ENCODE measurements at places on chromosomes 4 and X.

DNA sequence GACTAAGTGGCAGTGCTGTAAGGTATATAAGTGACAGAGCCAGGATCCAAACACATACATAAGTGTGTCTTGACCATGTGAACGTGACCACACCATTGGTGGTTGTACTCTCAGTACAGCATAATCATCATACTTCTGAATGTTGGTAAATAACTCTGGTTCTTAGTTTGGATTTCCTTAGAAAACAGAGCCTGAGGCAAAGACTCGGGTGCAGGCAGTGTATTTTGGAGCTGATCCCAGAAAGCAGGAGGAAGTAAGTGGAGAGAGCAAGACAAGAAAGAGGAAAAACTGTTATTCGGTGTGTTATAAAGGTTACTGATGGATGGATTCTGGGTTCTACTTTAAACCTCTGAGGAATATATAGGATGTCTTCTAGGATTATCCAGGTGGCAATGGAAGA, 127.9 kb downstream of the SLC39A8 start:
- no peak for DNase-seq

DNA sequence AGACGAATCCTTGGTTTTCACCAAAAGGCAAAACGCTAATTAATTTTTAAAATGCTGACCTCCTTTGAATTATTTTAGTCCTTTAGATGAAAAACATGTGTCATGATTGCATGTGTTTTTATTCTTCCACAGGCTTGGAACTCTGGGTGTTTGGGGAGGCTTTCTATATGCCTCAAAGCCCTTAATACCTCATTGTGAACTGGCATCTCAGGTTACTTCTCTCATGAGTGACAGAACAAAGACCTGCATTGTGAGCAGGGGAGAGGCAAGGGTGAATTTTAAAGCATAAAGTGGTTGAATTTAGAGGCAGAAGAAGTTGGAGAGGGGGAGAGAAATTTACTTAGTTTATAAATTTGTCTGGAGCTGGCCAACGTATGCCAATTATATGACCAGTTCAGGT, 119.5 kb downstream of the ARSF start:
- DNase-seq, result no peak

GRCh38 chr4:155025762-155026457, 182.5 kb upstream of the NPY2R start:
- no peak for DNase-seq

DNA sequence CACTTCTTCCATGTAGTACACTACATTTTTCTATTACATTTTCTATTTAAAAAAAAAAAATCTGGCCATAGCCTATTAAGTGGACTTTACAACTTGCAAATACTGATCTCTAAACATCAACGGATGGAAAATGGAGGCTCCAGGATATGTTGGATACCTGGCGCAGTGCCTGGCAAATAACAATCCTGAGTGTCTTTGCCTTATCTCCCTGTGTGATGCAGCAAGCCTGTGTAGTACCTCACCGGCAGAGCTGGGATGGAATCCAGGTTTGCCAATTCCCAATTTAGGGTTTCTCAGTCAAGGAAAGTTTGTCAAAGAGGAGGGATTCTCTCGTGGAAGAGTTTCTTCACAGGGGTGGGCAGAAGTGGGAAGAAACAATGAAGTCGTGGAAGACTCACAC, 93.2 kb downstream of the KDR start:
- no peak for DNase-seq

GRCh38 chr4:78032446-78032845, 24.7 kb upstream of the FRAS1 start:
- DNase-seq, result no peak

- no peak for DNase-seq
These were observed 14.4 kb upstream of the ASMTL start for GRCh38 chrX:1466971-1467561.

DNA sequence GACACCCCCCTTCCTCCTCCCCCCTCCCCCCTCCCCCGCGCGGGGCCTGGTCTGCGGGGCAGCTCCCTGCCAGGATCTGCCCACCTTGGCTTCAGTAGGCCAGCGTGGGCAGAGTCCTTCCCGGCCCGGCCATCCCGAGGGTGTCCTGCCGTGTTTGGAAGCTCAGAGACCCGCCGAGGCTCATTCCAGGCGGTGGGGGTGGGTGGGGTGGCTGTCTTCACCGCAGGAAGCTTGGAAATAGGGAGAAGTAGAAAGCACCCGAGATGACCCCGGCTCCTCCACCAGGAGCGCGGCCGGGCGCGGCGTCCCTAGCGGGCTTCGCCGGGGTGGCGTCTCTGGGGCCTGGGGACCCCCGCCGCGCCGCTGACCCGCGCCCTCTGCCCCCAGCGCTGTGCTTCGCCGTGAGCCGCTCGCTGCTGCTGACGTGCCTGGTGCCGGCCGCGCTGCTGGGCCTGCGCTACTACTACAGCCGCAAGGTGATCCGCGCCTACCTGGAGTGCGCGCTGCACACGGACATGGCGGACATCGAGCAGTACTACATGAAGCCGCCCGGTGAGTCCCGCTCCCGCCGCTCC, 1.6 kb downstream of the NAT8L start:
- DNase-seq, result no peak

- no peak for DNase-seq
These were observed 1950.9 kb downstream of the ARAP2 start for GRCh38 chr4:34293459-34293858.

GRCh38 chr4:181488926-181489325, 754.3 kb upstream of the TENM3 start:
- no peak for DNase-seq

GRCh38 chrX:2404776-2405175, 96.0 kb downstream of the DHRSX start:
- no peak for DNase-seq

DNA sequence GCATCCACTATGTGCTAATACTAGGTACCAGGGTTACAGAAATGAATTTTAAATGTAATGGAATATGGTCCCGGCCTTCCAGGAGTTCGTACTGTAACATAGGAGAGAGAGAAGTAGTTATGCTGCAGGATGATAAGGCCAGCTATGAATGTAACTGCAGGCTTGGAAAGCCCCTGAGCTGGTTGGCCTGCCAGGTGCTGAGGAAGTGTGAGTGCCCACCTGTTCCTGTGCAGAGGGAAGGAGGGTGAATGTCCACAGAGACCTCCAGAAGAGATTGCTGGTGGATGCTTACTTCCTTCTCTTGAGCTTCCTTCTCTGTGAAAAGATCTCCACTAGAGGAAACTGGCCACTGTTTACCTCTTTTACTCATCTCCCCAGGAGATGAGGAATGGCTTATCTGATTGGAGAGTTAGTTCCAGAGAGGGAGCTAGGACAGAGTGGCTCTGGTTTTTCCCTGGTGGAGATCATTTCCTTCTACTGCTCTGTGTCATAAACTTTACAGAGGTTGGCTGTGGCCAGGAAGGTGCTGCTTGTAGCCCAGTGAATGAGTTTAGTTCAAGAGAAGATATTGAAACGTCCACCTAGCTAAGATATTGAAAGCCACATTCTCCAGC, 114.0 kb upstream of the LNX1 start:
- DNase-seq, result no peak

- DNase-seq, result no peak
These were observed 42.8 kb downstream of the HTT-AS start for GRCh38 chr4:3031357-3032082.

- DNase-seq, result no peak
These were observed 10.1 kb downstream of the NKX1-1 start for GRCh38 chr4:1395941-1396805.

DNA sequence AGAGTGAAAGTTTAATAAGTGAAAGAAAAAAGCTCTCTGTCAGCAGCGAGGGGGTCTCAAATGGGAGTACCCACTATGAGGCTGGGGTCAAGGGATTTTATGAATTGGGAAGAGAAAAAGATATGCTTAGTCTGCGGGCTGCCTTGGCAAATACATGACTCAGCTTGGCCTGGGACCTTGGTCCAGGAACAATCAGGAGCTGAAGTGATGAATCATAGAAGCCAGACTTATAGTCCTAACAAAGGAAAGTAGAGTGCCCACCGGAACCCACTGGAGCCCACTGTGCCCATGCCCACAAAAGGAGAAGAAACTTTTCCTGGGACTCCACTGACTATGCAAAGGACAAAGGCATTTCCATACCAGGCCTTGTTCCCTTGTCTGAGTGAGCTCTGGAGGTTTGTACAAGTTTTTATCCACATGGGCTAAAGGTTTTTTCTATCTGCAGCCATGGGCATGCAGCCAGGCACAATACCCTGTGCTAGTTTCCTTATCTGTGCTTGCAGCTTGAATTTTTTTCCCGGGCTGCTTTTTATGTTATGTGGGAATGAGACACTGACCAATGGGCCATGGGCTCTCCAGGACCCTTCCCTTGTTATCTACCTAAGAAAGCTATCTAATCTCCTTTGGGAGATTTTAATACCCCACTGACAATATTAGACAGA, 201.7 kb downstream of the FAM133A start:
- no peak for DNase-seq

DNA sequence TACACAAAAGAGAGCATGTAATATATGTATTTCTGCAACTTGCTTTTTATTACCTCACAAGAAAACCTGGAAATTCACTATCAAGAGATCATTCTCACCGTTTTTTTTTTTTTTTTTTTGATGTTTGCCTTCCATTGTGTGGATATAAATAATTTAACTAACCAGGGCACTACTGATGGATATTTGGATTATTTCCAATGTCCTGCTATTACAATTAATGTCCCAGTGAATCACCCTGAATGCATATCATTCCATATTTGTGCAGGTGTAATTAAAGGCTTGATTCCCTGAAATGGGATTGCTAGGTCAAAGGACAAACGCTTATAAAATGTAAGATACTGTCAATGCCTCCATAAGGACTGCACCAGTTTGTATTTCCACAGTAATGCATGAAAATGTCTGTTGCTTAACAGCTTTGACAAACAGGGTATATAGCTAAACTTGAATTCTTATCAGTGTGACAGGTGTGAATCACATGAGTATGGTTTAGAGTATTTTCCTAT, 87.8 kb downstream of the NCAPG start:
- no peak for DNase-seq

DNA sequence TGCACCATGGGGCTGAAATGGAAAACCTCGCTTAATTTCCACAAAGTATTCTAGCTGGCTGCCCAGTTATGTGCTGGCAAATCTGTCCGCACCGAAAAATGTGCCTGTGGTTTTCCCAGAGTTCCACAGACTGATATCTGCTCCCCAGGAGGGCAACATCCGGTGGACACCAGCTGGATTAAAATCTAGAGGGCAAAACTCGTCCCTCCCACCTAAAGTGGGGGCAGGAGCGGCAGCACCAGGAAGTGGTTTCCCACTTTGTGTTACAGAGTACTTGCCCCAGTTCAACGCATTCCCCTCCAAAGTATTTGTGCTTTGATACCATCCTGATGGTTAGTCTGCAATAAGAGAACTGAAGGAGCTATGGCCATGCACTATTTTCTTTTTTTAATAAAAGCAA, 187.6 kb downstream of the TSPAN5 start:
- no peak for DNase-seq

- no peak for DNase-seq
These were observed 28.2 kb downstream of the WDFY3 start for GRCh38 chr4:84938316-84938715.

DNA sequence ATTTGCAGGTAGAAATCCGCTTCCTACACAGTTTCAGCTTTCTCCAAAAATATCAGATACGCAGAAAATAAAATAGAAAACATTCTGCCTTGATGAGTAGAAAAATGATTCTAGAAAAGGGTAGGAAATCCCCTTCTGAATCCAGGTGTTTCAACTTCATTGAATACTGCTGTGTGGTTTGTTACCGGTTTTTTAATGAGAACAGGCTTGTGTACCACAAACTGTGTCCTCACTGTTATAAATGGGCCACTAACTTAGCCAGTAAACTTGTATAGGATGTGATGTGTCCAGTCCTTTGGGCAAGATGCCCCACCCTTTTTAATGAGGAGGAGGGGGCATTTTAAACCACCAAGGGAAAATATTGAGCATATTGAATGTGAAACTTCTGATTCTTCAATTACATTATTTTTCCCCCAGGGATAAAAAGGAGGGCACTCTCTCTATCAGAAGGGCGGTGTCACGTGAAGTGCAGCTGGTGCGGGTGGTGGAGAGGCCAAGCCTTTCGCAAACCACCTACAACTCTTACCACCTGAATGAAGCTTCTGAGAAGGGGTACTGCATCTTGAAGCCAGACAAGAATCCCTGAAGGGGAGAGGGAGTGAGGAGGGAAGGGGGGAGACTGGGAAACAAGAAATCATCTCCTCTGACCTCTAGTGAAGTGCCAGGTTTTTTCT, 4.5 kb downstream of the CXXC4 start:
- no peak for DNase-seq

- no peak for DNase-seq
These were observed 34.4 kb downstream of the MGARP start for GRCh38 chr4:139245590-139245989.

DNA sequence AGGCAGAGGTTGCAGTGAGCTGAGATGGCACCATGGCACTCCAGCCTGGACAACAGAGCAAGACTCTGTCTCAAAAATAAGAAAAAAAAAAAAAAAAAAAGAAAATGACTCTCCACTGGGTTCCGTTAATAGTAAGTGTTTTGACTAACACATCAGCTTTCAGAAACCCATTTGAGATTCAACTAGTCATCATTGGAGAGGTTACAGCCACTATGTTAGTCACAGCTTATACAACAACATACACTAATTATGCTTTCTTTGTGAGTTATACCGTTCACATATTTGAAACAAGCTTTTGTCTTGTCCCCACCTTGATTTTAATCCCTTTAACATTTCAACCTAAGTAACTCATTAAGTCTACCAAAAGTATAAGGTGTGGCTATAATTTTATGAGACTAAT, 48.2 kb downstream of the HADH start:
- DNase-seq, result no peak

- no peak for DNase-seq
These were observed 322.2 kb downstream of the GPAT3 start for GRCh38 chr4:83858131-83858530.

DNA sequence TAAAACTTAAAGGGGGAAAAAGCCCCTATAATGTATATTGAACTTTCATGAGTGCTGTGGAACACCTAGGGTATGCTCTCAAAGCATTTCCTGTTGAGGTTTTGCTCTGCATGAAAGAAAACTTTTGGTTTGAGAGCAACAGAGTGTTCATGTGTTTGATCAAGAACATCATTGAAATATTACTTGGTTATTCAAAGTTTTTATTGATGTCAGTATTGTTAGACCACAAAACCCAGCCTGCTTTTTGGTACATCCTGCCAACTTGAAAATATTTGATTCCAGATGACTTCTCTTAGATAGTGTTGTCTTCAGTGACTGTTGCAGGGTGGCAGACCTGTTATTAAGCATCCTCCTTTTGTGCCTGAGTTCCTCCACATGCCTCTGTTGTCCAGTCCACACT, 68.0 kb downstream of the N4BP2 start:
- no peak for DNase-seq

- peak; percentile 13 for DNase-seq
These were observed 16.7 kb downstream of the GAB3 start for GRCh38 chrX:154734061-154734781.

DNA sequence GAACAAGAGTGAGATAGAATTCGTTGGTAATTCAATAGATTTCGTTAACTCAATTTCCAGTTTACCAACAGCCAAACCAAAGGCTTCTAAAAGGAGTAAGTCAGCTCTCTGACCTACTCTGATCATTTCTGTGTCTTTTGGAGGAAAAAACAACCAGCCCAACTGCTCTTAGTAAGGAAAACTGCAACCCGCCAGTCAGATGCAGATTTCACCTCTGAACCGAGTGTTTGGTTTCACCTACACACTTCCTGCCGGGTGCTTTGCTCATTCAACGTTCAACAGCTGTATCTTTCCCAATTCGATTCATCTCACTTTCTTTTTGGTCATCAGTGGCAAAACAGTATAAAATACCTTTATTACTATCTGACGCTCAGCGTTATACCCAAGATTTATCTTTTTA, 24.5 kb downstream of the TMSB4X start:
- no peak for DNase-seq

- no peak for DNase-seq
These were observed 18.4 kb downstream of the CCKAR start for GRCh38 chr4:26471890-26472289.

Measured in stimulated activated CD8-positive, alpha-beta memory T cell treated with anti-CD3 and anti-CD28 coated beads, Interleukin-7, amount 100 ng/mL, for 1 hour (primary cell).